ENCODE measurements at places on chromosomes 6 and 20.

DNA sequence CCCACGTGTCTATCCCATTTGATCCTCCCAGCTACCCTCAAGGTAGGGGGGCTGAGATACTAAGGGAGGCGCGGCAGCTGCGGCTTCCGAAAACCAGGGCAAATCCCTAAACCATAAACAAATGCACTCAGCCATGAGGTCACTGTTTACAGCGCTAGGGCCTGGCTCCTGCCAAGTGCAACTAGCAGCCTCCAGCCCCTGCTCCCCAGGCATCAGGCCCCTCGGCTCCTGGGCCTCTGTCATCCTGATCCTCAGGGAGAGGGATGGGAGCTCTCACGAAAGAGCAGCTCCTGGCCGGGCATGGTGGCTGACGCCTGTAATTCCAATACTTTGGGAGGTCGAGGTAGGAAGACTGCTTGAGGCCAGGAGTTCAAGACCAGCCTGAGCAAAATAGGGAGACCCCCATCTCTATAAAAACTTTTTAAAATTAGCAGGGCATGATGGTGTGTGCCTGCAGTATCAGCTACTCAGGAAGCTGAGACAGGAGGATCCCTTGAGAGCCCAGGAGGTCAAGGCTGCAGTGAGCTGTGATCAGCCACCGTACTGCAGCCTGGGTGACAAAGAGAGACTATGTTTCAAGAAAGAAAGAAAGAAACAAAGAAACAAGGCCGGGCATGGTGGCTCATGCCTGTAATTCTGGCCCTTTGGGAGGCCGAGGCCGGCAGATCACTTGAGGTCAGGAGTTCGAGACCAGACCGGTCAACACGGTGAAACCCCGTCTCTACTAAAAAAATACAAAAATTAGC, 42.5 kb upstream of the TLDC2 start:
- DNase-seq: no peak

DNA sequence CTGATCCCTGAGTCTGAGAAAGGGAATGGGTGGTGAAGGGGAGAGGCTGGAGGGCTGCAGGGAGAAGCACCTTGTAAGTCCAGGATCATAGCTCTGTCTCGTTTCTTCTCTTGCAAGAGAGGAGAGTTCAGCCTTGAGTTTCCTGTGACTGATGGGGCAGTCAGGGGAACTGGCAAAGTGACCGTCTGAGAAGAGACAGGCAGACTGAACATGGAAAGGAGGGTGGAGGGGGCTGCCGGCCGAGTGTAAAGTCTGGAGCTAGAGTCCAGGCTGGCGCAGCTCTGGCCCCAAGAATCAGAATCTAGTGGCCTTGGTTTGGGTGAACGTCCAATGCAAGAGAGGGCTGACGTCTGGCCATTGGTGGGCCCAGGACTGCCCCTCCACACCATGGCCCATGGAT, 72.5 kb downstream of the TCP11 start:
- no peak for DNase-seq

- no peak for DNase-seq
These were observed 38.9 kb downstream of the HECA start for GRCh38 chr6:139173822-139174221.

- DNase-seq: no peak
These were observed 7.6 kb downstream of the ZNF451 start for GRCh38 chr6:57097596-57097995.

DNA sequence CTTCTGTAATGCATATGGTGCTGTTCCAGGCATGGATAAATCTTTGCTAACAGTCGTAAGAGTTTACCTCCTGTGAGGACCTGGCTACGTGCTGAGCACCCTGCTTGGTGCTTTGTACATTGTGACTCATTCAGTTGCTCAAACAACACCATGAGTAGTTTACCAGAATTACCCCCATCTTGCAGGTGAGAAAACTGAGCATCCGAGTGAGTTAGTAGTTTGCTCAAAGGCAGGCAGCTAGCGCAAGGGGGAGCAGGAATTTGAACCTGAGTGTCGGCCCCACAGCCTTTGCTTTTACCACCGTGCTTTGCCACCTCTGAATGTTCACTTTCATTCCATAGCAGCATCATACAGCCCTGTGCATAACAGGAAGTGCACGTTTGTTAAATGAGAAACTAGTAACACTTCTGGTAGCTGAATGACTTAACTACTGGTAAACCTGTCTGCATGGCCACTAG, 121.9 kb downstream of the MTHFD1L start:
- no peak for DNase-seq

- no peak for DNase-seq
These were observed 26.9 kb downstream of the RING1 start for GRCh38 chr6:33235221-33235634.

- no peak for DNase-seq
These were observed 615.4 kb downstream of the MAFB start for GRCh38 chr20:40073535-40074111.

GRCh38 chr20:32010101-32010500, at the start of gene CCM2L:
TSS of gene CCM2L (plus strand) at chr20:32010438. CDS start at chr20:32010455, 17 bp downstream.
- DNase-seq: no peak

- DNase-seq: no peak
These were observed 27.5 kb downstream of the PXDC1 start for GRCh38 chr6:3723966-3724365.

GRCh38 chr6:5442916-5443315, 181.6 kb downstream of the FARS2 start:
- no peak for DNase-seq

DNA sequence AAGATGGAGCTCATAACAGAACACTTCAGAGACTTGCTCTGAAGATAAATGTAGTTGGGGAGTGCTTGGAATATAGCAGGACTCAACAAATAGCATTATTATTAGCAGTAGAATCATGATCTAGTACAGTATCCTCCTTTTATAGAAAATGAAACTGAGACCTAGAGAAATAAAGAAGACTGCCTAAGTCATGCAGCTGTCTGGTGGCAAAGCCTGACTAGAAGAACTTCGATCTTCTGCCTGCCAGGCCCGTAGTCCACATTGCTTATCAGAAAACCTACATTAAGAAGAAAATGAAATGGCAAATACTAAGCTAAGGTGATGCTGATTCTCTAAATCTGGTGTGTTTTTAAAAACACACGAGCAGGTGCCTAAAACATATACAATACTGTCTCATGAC, 46.4 kb upstream of the DST start:
- no peak for DNase-seq

DNA sequence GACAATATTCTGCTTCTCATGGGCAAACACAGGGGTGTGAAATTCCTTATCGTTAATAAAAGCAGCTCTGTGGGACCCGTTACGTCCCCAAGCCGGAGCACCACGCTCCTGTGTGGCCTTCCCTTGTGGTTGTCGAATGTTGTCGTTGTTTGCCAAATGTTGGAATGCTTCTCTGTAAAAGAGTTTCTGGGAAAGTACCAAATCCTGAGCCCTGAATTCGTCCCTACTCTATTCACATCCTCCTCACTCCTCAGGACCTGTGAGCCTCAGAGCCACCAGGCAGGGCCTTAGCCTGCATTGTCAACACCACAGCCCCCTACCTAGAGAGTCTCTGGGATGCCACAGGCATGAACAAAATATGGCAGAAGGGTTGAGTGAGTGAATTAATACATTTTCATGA, 64.0 kb downstream of the THBS2 start:
- DNase-seq: no peak

GRCh38 chr6:168016176-168016620, 18.7 kb downstream of the KIF25 start:
- DNase-seq: no peak

GRCh38 chr6:69105288-69105687, 470.2 kb downstream of the ADGRB3 start:
- DNase-seq: no peak

DNA sequence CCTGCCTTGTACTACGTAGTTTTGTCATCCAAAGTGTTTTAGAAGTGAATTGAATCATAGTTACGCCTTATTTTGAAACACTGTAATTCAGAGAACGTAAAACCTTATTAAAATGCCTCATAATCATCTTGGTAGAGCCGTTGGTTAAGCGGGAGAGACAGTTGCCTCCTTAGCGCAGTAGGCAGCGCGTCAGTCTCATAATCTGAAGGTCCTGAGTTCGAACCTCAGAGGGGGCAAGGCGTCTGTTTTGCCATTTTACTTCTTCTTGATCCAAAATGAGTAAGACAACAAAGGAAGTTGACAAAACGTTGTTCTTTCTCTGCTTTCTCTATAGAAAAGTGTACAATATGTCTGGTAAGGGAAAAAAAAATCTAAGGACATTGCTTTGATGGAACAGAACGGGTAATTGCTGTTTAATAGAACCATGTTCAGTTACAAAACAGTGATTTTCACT, 20.7 kb upstream of the TRIM27 start:
- peak; percentile 41 for DNase-seq

DNA sequence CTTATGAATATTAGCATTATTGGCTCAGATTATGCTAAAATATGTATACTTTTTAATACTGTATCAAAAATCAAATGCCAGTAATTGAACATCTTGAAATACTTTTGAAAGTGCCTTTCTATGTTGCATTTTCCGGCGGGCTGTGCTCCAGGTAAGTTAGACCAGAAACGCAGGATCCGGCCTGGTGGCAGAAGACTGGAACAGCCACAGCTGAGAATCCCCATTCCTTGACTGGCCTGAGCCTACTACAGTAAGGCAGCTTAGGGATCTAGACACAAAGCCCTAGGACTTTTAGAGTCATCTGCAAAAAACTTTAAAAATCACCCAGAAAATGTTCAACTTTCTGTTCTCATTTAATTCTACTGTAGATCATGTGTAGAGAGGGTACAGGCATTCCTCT, 138.8 kb upstream of the C6orf118 start:
- DNase-seq: no peak

DNA sequence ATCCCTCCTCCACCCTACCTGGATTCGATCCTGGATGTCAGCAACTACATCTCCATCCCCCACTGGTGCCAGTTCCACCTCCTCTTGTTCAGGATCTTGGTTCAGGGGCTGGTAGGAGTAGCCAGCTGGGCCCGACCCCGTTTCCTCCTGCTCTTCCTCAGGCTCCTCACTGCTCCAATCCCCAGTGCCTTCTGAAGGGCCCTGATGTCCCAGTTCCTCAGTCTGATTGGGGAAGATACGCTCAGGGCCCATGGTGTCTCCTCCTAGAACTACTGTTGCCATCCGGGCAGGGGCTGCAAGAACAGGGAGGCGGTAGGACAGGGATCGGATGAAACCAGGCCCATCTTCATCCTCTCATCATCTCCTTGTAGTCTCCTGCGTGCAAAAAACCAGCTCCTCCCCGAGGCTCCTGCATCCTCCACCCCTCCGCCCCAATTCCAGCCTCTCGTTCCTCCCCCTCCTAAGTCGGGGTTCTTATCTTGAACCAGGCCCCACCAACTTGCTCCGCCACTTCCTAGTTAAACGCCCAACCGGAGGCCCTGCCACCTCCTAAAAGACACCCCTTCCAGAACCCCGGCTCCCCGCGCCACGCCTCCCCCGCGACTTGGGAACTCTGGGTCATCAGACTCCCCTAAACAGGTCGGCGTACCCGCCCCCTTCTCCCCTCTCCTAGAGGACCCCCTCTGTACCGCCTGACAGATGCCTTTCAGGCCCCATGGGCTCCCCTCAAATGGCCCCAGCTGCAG, 476 bp downstream of the MEA1 start:
- DNase-seq: no peak

GRCh38 chr6:25612666-25613065, 39.3 kb upstream of the SCGN start:
- no peak for DNase-seq

- DNase-seq: no peak
These were observed 137.7 kb upstream of the ARMC2 start for GRCh38 chr6:108710551-108710950.

- no peak for DNase-seq
These were observed 101.0 kb upstream of the HDGFL1 start for GRCh38 chr6:22468256-22468965.

DNA sequence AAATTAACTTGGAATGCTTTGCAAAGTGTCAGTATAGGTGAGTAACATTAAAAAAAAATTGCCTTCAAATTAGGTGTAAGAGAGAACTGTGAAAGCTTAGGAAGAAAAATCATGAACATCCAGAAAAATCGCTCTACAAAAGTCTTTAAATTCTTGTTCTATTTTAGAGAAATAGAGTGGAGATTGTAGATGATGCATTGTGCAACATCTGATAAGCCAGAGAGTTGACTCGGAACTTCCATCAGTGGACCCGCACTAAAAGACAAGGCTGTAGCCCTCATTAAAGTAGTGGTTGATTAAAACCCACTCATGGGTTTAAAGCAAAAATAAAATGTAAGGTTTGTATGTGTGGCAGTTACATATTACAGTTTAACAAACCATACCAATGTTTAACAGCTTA, 35.8 kb downstream of the MAP3K4 start:
- no peak for DNase-seq

DNA sequence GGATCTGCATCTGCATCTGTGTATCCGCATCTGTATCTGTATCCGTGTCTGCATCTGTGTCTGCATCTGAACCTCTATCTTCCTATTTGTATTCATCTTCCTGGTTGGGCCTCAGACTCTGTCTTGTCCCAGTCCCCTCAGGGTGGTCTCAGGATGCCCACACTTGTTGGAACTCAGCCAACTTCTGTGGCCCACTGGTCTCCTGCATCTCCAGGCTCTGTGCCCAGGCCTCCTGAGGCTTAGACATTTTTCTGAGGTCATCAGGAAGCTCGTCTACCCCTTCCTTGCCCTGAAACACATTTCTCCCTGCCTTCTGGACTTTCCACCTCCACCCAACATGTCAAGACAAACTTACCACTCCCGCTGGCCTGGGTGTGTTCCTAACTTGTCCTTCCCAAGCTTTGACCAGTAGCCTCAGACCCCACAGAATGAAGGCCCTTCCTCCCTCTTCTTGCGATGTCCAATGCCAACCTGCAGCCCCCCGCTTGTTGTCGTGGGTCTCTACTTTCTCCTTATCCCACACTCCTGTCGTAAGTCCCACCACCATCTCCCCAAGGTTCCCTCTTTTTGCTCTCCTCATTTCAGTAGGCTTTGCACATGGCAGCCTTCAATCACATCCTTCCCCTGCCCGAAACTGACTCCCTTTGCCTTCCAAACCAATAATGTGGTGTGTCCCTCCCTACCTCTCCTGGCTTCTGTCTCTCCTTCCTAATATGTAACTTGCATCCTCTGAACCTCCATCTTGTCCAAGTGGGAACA, 176.5 kb downstream of the DLL1 start:
- DNase-seq: no peak

DNA sequence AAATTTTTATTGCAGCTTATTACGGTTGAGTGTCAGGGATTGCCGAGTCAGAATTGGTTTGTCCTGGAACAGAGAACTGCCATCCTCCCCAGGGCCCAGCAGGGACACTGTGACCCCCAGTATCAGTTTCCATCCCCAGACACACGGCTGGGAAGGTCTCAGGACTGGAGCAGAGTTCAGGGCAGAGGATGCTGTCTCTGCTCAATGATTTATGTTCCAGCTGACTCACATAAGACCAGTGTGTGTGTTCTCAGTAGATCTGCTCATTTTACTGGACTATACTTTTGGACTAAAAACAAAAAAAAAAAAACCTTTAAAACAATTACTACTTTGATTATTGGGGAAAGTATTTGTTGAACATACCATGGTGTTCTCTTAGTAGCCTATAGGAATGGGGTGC, 44.2 kb downstream of the FNDC1 start:
- no peak for DNase-seq

- DNase-seq: no peak
These were observed 2.8 kb upstream of the RAB23 start for GRCh38 chr6:57224769-57225515.
